ENCODE measurements at places on chromosomes 3 and 15.

- no peak for DNase-seq
These were observed 293.7 kb upstream of the TRIM42 start for GRCh38 chr3:140384028-140384771.

DNA sequence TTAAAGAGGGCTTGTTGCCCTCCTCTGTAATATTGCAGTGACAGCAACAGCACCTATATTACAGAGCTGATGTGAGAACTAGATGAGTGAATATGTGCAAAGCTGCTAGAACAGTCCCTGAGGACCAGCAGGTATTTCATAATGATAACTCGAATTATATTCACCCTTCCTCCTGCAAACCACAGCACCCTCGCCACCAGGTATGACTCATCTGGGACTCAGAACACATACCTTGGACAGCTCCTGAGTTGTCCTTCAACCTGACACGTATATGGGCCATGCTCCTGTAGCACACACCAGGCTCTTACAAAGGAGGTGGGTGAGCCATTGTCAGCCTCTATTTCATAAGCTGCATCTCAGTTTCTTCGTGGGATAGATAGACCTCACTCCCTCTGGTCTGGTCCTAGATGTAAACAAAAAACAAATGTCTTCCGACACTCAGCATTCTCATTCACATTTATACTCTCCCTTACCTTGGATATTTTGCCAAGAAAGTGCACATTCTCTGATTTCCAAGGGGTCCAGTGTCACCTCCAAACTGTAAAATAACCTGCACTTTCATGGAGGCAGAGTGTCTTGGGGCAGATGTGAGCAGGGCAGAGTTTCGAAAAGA lies 124.5 kb downstream of the TLE3 start:
- DNase-seq = peak; percentile 69

DNA sequence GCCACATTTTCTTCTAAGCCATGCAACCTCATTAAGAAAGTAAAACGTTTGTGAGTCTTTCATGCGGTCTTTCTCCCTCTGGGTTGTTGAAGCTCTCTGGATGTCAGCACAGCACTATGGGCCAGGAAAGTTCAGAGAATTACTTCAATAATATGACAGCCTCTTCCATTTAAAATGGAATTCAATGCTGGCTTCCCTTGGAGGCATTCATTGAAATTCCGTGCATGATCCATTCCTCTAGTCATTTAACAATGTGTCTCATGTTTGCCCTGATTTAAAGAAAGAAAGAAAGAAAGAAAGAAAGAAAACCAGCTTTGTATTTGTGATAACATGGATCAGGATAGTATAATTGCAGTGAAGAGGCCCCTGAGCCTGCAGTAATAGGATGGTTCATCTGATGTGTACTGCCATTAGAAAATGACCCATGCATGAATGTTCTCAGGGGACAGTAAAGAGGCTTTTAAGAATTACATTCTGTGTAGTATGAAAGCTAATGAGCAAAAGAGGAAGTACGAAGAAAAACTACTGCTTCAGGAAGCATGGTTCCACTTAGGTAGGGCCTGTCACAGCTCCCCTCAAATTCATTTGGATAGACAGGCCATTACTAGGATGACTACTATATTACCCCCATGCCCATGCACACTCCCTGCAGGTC lies 146.0 kb downstream of the ARPP21 start:
- DNase-seq = no peak

DNA sequence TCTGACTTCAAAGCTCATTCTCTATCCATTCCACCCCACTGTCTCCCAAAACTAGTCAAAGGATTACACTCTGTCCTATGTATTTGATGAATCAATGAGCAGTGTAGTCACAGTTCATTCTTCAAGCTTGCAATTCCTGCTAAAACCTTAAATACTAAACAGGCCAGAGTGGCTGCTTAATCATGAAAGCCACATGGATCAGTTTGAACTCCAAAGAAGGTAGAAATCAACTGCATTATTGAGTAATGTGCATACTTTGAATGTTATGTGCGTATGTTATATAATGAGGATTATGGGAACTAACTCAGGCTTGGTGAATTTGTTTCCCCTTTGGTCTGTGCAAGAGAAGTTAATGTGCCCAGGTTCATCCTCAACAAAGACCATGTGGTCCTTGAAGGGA lies 45.4 kb downstream of the PRICKLE2 start:
- no peak for DNase-seq
